ENCODE measurements at places on chromosomes 4 and X.
A peak's percentile ranks its signal among the peaks of the same experiment; 100 is the strongest.

DNA sequence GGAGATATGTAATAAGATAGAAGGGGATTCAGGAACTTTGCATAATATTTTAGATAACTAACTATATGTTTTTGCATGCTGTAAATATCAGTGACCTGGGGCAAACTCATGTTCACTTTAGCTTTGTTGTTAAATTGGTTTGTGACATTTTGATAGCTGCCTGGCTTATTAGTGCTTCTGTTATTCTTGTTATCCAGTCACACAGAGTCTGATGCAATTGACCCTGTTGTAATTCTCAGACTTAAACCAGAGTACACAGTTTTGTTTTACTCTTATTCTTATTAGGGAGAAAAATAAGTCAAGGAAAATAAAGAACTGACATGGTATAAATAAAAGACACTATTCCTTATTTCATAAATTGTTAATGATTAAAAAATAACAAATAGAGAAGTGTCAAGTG is 516.7 kb upstream of the SLIT2 start:
- DNase-seq = no peak

DNA sequence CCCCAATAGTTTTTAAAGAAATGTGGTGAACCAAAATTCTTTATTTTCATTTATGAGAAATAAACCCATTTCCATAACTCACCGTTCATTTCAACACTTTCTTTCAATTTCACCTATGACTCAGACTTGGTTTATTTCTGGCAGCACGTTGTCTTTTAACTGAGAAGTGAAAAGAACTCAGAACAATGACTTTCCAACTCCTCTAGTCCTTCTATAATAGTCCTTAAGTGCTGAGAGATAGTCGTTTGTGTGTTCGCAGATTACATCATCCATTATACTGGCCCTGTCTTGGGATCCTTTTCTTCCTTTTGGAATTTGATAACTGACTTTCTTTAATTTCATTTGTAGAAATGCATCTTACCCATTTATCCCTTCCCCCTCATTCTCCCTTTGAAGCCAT is 113.6 kb downstream of the GLUD2 start:
- no peak for DNase-seq

- DNase-seq = no peak
Measured at GRCh38 chrX:39425124-39425806, 624.0 kb downstream of the MID1IP1 start.

- DNase-seq = no peak
Measured at GRCh38 chr4:126583509-126583908, 1049.2 kb upstream of the INTU start.

DNA sequence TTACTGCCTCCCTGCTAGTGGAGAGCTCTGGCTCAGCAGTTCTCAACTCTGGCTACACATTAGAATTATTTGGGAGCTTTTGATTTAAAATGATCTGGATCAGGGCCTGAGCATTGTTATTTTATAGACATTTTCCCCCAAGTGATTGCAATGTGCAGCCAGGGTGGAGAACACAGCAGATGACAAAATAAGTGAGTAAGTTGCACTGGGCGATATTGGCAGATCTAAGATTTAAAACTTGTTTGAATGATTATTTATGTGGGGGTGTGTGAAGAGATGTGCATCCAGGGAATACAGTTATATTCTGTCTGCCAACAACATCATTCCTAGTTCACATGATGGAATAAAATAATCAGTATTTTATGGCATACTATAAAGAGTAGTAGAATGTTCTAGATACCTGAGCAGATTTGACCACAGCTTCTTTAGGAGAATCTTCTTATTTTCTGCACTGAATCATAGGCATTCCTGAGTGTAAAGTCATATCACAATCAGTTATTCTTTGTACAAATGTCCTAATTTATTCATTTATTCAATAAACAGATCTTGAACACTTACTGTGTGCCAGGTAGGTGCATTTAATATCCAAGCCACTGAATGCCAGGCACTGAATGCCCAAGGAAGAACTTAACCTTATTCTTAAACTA is 123.9 kb downstream of the UCHL1 start:
- no peak for DNase-seq

- peak; percentile 68 for DNase-seq
Measured at GRCh38 chr4:122826553-122827257, at the start of gene FGF2. Gene FGF2, plus strand, starts transcription at chr4:122826831. Its CDS starts 344 bp downstream, at chr4:122827175.

DNA sequence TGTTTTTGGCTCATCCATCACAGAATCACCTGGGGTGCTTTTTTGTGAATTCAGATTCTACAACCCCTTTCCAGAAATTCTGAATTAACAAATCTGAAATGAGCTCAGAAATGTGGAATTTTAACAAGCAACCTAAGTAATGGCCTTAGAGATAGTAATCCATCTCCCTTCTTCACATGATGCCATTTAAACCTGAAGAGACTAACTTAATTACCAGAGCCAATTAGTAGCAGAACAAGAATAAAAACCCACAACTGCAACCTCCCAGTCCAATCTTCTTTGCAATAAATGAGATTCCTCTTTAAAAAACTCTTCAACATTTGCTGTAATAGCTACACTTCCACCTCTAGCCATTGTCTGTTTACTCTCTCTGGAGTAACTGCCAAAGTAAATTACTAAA is 69.7 kb downstream of the ARAP2 start:
- DNase-seq = no peak

DNA sequence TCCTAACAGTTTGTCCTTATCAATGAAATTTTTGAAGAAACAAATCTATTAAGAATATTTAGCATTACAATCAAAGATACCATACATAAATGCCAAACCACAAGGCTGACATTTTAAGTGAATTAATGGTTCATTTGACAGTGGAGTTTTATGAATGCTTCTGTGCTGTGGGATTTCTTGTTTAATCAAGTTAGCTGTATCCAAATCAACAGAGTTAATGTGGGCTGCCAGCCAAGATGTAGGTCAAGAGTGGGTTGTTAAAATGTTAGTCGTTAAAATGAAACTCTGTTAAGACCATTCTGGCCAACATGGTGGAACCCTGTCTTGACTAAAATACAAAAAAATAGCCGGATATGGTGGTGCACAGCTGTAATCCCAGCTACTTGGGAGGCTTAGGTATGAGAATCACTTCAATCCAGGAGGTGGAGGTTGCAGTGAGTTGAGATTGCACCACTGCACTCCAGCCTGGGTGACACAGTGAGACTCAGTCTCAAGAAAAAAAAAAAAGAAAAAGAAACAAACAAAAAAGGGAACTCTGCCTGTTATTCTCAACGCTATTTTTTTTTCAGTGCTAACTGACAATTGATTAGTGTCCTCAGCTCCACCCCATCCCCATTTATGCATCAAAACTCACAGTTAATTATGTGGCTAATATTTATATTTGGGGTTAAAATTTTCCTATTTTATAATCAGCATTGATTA is 20.2 kb downstream of the GPAT3 start:
- DNase-seq = no peak

DNA sequence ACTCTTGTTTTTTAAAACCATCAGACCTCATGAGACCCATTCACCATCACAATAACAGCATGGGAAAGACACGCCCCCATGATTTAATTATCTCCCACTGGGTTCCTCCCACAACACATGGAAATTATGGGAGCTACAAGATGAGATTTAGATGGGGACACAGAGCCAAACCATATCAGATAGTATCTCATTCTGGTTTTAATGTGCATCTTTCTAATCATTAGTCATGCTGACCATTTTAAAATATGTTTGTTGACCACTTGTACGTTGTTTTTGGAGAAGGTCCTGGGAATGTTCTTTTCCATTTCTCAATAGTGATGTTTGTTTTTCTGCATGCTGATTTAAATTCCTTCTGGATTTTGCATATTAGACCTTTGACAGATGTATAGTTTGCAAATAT is 119.0 kb downstream of the RTL3 start:
- DNase-seq = no peak

DNA sequence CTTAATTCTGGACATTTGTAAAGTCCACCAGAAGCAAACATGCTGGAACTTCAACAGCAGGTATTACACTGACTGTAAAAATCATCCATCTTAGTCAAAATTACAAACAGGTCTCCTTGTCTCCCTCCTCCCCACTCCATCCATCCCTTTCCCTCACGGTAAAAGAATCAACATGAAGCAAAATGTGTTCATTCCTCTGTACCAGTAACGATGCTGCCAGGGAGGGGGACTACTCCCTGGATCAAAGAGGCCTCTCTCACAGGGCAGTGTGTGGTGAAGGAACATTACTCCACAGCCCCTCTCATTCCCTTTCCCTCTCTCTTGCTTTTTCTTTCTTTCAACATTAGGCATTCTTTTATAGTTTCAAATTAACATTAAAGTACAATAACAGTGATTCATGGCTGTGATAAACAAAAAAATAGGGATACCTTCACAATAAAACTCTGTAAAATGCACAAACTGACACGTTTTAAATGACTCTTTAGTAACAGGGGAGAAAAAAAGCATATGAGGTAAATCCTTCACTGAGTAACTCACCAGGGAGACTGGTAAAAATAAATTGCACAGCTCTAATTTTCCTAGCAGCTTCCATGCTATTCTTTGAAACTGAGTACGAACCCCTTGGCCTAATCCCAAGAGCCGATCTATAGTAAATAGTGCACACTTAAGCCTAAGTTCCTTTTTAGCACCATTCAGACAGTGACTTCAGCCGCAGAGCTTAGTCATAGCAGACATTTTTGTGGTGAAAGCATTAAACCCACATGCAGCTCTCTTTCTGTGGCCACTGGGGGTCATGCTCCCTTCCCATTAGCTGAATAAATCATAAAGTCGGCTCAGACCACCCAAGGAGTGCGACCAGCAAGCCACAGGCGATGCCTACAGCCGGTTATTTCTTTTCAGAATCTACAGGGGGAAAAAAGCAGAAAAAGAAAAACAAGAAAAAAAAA is 215.6 kb upstream of the GYPA start:
- DNase-seq = no peak

DNA sequence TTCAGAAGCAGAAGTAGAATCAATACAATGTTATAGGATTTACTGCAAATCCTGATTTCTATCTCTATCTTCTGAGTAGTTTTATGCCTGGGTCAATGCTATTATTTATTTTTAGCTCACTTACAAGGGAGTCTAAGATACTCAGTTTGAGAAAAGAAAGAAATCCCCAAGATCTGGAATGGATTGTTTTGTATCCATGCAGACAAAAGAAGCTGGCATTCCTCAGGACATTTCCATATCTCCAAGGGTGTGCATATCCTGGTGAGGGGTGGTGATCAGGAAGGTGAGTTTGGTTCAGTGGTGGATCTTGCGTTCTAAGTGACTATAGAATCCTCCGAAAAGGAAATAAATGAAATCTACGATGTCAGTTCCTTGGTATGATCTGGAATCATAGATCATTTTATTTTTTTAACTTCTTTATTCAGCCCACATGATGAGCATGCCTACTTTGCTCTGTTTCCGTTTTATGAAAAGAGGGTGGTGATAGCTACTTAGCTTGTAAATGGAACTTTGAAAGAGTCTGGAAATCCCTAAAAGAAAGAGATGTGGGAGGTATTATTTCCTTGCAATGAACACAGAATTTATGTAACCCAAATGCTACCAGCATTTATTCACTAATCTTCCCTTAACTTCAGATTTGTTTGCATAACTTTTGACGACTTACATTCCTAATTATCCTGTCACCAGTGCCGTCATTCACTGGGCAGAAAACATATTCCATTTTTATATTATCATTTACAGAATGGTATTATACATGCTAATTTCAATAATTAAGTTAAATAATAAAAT is 81.1 kb upstream of the RAPGEF2 start:
- DNase-seq = no peak

GRCh38 chrX:118062048-118062789 is 54.4 kb downstream of the KLHL13 start:
- no peak for DNase-seq

GRCh38 chr4:85784947-85785346 is 310.0 kb downstream of the ARHGAP24 start:
- no peak for DNase-seq

DNA sequence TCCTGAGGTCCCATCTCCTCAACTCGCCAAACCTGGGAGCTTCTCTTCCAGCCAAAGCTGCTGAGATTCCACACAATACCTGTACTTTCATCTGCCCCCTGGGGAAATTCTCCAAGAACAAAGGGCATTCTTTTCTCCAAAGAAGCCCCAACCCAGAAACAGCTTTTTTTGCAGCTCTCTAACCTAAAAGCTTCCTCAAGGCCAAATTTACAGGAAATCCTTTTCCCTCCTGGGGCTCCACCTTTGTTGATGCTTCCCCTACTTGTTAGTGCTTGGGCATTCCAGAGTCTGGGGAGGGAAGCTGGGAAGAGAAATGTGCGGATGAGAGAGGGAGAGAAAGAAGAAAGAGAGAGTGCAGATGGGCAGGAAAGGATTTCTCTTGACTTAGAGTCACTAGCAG is 24.3 kb downstream of the ZBTB33 start:
- DNase-seq = no peak

DNA sequence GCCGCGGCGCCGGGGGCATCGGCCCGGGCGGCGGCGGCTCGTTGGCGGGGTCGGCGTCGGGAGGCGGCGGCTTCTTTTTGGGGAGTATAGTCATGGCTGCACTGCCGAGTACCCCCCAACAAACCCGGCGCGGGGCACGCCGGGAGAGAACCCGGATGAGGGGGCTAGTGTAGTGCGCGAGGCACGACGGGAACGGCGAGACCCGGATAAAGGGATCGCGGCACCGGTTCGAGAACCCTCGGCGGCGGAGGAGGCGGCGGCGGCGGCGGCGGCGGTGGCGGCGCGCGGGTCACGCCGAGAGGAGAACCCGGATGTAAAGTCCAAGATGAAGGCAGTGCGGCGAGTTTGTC is at the start of gene OTUD5:
Gene OTUD5 (minus strand): TSS at position 131 of the 350 bp plus-strand sequence. CDS start 37 bp downstream, at position 94.
- no peak for DNase-seq

GRCh38 chrX:155333544-155334100 is 792 bp downstream of the CLIC2 start:
- no peak for DNase-seq

DNA sequence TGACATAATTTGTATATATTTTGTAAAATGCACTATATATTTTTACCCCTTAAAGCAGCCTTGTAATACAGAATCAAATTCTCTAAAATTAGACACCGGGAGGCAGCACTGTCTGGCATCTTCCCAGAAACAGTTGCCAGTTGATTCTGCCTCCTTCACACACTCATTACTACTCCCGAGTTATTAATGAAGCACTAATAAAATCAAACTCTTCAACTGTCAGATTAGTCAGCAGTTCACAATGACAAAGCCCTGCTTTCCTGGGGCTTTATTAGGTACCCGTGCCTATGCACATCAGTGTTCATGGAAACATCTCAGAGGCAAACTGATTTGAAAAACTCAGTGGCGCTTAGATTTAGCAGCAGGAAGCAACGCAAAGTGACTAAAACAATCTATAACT is 103.5 kb upstream of the VEGFC start:
- DNase-seq = no peak

DNA sequence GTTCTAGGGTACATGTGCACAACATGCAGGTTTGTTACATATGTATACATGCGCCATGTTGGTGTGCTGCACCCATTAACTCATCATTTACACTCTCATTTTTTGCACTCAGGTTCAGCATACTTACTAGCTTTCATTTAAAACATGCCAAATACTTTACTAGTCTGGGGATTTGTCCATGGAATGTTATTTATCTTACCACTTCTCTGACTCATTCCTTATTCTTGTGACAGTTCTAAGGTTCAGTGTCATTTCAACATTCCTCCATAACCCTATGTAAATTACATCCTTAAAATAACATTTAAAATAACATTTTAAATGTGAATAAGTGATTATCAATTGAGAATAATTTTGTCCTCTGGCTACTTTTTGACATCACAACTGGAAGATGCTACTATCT is 19.5 kb upstream of the SYTL5 start:
- no peak for DNase-seq

GRCh38 chr4:182890202-182890601 is 27.0 kb downstream of the DCTD start:
- peak; percentile 13 for DNase-seq
